Caco-2 (cell line): ENCODE measurements at places on chromosomes 16 and 17. TPM values are rescaled to one million over a fixed set of nuclear protein-coding genes. Genes with fewer than 3 reads are reported as not detected.
A peak's percentile ranks its signal among the peaks of the same experiment; 100 is the strongest.

DNA sequence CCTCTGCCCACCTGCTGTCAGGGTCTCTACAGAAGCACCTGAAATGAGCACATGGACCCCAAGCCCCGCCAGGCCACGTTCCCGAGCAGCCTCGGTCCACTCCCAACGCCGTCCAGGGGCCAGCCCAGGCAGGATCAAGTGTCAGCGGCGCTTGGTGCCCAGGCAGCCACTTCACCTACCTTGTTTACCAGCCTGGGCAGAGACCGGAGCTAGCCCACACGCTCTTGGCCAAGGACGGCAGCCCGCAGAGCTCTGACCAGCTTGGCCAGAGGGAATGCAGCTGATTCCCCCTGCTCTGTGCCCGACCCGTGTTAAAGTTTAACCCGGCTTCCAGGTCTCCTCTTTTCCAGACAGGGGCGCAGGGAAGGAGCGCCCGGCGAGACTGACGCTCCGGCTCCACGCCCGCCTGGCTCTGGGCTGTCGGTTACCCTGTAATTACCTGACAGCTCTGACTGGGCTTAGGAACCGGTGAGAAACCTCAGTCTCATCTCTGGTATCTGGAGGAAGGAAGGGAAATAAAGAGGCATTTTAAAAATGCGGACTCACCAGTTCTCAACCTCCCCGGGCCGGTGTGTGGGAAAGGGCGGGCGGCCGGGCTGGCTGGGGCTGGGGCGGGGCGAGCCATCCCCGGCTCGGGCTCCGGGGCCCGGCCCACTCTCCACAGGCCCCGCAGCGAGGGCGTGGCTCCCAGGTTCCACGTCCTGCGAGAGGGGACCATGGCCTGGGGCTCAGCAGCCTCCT is 4.6 kb downstream of the KIFC3 start:
- DNase-seq = peak; percentile 96

DNA sequence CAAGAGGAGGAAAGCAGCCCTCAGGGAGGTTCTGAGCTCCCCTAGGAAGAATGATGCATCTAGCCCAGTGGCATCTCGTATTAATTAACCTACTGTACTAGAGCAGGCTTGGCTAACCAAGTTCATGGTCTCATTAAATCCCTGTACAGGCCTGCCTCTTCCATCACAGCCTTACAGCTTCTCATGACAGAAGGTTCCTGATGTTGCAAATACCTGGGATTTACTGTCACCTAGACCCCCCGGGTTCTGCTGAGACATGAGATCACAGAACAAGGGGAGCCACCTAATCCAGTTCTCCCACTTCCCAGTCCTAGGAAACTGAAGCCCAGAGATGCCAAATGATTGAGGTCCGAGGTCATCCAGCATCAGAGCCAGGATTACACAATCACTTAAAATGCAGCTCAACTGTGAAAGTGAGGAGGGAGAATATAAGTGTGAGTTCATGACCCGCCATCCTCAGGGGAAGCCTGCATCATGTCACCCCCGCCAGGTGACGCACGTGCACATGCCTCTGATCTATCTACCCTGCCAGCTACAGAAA is 23.9 kb downstream of the ACLY start:
- peak; percentile 65 for DNase-seq

DNA sequence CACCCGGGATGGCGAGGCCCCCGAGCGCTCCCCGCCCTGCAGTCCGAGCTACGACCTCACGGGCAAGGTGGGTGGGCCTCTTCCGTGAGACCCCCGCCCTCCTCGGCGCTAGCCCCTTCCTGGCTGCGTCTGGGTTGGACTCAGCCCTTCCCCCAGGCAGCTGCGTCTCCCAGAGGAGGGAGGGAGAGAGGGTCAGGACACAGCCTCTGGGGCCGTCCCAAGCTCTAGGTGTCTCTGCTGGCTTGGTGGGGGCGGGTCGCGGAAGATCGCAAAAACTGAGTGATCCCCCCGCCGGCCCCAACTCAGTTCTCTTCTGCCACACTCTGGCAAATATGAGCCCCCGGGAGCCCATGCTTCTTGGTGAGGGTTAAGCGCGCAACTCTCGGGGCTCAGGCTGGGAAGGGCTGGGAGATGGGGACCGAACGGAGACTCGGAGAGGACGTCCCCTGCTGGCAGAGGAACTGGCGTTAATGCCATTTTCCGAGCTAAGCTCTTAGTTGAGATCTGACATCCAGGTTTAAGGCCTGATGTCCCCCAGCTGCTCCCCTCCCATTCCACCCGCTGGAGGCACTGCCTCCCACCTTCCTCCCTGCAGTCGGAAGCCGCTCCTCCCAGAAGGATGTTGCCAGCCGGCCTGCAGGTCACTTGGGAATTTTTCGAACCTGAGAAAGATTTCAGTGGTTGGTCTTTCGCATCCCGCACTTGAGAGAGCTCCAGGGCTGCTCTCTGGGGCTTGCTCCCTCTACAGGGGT is 419 bp downstream of the RAB37 start:
- peak; percentile 84 for DNase-seq

GRCh38 chr16:84759906-84760305 is 59.9 kb upstream of the CRISPLD2 start:
- DNase-seq = no peak

GRCh38 chr17:66493283-66494019 is 191.0 kb downstream of the PRKCA start:
- DNase-seq = no peak

GRCh38 chr17:61155590-61156237 is 243.9 kb upstream of the TBX2 start:
- no peak for DNase-seq

DNA sequence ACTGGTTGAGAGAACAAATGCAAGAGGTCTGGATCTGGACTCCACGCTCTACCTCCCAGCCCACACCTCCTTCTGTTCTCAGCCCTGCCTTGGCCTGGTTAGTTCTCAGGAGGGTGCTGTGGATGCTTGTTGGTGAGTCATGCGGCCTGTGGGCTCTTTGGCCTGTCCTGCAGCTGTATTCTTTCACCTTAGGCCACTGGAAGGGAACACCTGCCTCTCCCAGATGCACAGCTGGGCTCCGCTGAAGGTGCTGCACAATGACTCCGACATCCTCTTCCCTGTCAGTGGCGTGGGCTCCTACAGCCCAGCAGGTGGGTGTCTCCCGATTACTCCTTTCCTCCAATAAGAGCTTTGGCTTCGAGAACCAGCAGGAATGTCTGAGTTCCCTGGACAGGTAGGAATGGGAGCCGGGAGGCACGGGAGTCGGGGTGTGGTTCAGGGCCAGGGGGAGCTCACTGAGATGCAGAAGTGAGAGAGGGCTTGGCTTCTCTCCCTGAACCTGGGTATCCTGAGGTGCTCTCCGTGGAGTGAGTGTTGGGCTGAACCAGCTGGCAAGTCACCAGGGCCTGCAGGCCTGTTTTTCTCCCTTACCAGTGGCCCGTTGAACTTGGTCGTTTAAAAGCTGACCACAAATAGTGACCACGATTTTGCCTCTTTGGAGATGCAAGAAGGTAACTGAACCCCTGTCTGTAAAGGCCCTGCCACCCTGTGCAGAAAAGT is 85.0 kb downstream of the SNX29 start:
- no peak for DNase-seq

DNA sequence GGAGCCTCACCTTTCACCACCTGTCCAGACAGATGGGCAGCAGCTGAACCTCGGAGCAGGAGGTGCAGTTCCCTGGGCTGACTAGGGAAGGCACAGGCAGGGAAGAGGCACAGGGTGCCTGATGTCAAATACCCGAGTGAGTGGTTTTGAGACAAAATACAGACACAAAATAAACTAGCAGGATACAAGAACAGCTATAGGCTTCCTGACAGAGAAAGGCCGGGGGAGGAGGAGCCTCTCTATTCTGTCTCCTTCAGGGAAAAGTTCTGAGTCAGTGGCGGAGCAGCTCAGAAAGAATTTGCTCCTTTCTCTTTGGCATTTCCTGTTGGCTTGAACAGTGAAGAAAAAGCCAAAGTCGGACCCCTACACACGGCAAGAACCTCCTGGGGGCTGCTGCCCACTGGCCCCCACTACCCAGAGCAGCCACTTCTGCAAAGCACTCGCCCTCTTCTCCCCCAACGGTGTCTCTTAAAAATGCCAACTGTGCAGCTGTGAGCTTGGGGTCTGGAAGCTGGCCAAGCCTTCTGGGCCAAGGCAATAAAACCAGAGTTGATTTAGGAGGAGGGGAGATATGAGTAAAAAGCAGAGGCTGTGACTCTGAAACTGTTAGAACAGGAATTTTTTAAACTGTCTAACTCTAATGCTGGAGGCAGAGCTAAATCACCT is 14.4 kb upstream of the FAAP100 start:
- no peak for DNase-seq

GRCh38 chr17:14547016-14547415 is 246.1 kb downstream of the HS3ST3B1 start:
- no peak for DNase-seq

DNA sequence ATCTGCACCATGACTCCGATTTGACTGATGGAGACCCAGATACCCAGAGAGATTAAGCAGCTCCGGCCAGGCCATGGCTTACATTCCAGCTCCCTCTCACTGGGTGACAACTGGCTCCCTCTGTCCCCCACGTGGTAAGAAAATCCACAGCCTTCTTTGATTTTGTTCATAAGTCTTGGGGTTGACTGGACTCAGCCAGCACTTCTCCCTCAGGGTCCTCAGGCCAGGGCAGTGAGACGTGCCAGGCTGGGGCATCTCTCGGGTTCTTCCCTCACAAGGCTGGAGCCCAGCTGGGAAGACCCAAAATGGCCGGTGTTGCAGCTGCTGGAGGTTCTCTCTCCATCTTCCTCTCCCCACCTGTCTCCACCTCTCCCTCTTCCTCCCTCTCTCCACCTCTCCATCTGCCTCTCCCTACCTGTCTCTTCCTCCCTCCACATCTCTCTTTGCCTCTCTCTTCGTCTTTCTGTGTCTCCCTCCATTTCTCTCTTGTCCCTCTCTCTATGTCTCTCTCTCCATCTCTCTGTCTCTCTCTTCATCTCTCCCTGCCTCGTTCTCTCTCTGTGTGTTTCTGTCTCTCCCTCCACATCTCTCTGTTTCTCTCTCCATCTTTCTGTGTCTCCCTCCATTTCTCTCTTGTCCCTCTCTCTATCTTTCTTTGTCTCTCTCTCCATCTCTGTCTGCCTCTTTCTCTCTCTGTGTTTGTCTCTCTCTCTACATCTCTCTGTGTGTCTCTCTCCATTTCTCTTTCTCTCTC is 105.3 kb downstream of the FOXL1 start:
- no peak for DNase-seq

- DNase-seq = no peak
Measured at GRCh38 chr16:84476401-84476800, 28.1 kb downstream of the MEAK7 start.

GRCh38 chr17:77461277-77462057 is 320.7 kb downstream of the SEC14L1 start:
- DNase-seq = no peak

DNA sequence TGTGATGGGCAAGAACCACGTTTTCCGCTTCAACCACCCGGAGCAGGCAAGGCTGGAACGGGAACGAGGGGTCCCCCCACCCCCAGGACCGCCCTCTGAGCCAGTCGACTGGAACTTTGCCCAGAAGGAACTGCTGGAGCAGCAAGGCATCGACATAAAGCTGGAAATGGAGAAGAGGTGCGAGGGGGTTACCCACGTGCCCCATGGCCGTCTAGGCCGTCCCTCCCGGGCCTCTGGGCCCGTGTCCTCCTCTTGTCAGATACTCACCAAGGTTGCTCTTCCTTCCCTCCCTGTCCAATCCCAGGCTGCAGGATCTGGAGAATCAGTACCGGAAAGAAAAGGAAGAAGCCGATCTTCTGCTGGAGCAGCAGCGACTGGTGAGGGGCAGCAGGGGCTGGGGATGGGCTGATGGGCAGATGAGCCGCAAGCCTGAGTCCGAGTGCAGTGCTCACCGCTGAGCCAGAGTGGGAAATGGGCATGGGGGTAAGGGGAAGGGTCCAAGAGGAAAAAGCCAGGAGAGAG is 14.7 kb downstream of the SLC52A1 start:
- no peak for DNase-seq

DNA sequence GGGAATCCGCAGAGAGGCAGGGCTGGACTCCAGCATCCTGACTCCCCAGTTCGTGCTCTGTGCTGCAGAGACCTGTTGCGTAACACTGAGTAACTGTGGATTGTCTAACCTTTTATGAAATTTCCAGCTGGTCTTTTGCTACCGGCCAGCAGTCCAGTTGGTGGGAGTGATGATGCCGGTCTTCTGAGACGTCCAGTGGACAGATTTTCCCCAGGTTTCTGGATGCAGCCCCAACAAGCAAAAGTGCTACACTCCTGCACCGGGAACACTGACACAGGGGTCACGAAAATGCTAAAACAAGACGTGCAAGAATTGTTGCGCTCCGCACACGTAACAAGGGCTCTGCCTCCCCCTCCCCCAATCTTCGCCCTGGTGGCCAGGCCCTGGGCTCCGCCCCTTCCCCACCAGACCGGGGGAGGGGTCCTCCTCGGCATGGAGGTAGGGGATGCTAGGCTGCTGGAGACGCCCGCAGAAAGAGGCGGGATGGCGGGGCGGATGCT is 701 bp upstream of the MRC2 start:
- DNase-seq = no peak

DNA sequence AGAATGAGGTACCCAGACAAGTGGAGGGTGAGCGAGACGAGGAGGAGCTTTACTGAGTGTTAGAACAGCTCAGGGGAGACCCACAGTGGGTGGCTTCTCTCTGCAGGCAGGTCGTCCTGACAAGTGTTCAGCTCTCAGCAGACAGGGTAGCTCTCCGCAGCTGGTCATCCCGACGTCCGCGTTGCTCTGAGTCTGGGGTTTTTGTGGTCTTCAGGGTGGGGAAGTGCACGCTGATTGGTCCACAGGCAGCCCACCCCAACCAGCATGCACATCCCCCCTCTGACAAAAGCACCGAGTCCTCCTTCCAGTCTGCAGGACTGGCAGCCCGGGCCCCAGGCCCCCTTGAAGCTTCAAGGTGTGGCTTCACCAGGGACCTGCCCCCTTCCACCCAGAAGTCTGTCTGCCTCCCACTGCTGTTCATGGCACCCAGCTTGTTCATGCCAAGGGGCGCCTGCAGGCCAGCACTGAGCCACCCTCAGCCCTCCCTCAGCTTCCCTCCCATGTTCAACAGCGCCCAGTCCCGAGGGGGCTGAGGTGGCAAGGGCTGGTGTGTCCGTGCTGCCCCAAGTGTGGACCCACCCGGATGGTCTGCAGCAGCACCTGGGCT is 19.9 kb upstream of the WDR45B start:
- DNase-seq = no peak

DNA sequence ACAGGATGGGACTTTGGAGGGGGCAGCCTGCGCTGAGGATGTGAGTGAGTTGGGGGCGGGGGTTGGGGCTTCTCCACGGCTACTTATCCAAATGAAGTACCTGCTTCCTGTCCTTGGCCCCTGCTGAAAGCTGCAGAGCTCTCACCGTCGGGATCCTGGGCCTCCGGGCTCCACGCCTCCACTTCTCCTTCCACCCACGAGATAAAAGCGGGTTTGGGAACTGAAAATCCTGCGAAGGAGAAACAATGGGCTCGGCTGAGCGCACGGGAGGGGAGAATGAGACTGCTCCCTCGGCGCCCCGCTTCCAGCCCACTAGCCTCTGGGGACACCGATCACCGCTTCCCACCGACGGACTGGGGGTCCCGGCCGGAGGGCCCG is 486 bp downstream of the ZNF785 start:
- no peak for DNase-seq

HSD17B1 gene
- 2.3 and 4.0 TPM in 2 replicates for total RNA-seq

TBC1D3H gene
- total RNA-seq = not detected in 2 replicates

MMP25 gene
- 0.11 and 0.14 TPM in 2 replicates for total RNA-seq

HSF5 gene
- 0.98 and 1.1 TPM in 2 replicates for total RNA-seq

LITAFD gene
- not detected in 2 replicates for total RNA-seq

EVPL gene
- total RNA-seq = 0.16 and 0.46 TPM in 2 replicates

STX1B gene
- total RNA-seq = 0.46 and 0.77 TPM in 2 replicates

PRDM7 gene
- not detected in 2 replicates for total RNA-seq

CBFB gene
- 102 and 108 TPM in 2 replicates for total RNA-seq
